Glomerular endothelial cell (primary cell): ENCODE measurements at places on chromosomes 13 and 19. TPM values are rescaled to one million over a fixed set of nuclear protein-coding genes. Genes with fewer than 3 reads are reported as not detected.

The OR4F17 gene
- total RNA-seq = not detected in 2 replicates

The SMIM44 gene
- not detected in 2 replicates for total RNA-seq

The SLC25A41 gene
- total RNA-seq = 0.70 TPM in 1 of 2 replicates, not detected in the other

The ZNF208 gene
- 0.53 TPM in 1 of 2 replicates, not detected in the other for total RNA-seq

The NCAN gene
- total RNA-seq = not detected in 2 replicates

The FPR1 gene
- total RNA-seq = not detected in 2 replicates

The CA11 gene
- 2.6 and 3.2 TPM in 2 replicates for total RNA-seq

The KLK14 gene
- not detected in 2 replicates for total RNA-seq

The STAP2 gene
- 28.8 and 29.3 TPM in 2 replicates for total RNA-seq

The ZNF253 gene
- 6.7 and 8.3 TPM in 2 replicates for total RNA-seq
